Hematopoietic multipotent progenitor cell treated with erythropoietin and hydrocortisone succinate and interleukin-3 and kit ligand, for 15 days (in vitro differentiated cells): ENCODE measurements at places on chromosomes 4 and X.
A peak's percentile ranks its signal among the peaks of the same experiment; 100 is the strongest.

GRCh38 chr4:10025230-10025806 lies 4.0 kb upstream of the SLC2A9 start:
- DNase-seq = no peak

GRCh38 chr4:150379454-150379853 lies 202.5 kb upstream of the MAB21L2 start:
- DNase-seq = no peak

GRCh38 chrX:148956352-148956751 lies 455.9 kb downstream of the AFF2 start:
- no peak for DNase-seq

DNA sequence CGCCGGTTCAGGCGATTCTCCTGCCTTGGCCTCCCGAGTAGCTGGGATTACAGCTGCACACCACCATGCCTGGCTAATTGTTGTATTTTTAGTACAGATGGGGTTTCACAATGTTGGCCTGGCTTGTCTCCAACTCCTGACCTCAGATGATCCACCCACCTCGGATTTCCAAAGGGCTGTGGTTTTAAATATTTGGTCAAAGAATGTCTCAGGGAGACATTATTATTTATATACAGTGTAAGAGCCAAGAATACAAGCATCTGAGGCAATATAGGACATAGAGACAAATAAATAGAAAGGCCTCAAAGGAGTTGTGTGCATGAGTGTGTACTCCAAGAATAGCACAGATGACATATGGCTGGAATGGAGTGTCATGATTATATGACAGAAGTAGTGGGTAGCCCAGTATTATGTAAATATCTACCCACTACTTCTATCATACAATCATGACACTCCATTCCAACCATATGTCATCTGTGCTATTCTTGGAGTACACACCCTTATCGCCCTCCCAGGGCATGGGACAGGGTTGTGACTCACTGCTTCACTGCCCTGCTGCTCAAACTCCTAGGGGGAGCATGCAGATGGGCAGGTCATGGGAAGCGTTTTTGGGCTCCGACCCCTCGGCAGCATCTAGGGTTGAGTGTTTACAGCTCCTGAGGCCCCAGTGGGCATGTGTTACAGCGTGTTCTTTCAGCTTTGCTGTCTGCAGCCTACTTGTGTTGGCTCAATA lies 1649.8 kb upstream of the PCDH10 start:
- DNase-seq = no peak

DNA sequence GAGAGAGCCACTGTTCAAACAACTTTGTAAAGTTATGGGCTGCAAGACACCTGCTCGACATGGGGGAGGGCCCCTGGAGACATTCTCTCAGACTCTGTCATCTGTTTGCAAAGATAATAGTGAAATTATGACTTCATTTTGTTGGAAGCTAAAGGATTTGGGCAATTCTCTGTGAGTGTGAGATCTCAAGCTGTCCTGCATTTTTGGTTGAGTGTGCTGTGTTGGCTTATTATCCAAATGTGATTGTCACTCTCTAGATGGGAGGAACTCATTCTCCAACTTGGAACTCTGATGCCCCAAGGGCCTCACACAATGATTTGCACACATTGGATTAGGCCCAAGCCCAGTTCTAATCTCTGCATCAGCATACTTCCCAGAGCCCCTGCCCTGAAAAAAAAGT lies 63.7 kb downstream of the STK32B start:
- DNase-seq = no peak

DNA sequence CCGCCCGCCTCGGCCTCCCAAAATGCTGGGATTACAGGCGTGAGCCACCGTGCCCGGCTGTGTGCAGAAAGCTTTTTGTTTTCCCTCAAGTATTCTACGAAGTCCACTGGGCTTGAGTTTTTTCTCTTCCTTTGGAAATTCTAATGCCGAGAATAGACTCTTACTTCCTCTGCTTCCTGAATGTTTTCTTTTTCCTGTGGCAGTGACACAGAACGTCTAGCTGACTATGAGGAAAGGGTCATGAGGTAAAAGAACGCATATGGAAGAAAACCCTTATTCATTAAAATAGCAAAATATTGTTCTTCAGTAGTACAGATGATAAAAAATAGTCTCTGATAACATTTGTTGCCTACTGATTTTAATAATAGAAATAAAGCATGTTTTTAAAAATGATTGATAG lies 4.9 kb upstream of the SLC25A4 start:
- DNase-seq = no peak

DNA sequence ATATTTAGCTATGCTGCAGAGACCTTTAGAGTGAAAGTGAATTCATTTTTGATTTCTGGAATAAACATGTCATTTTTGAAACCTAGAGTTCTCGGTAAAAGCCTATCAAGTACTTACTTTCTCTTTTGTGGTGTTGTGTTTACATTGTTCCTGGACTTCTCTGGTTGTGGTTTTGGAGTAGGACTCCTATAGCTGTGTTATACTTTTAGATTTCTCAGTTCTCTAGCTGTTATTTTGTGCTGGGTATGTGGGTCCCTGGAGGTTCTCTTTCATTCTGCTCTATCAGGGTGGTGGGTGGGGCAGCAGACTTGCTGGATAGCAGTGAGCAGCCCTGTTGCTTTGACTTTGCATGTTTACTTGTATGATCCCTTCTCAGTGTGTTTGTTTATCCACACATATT lies 25.6 kb upstream of the MSMO1 start:
- DNase-seq = peak; percentile 54

GRCh38 chrX:70509078-70509477 lies 64.4 kb downstream of the DLG3 start:
- DNase-seq = no peak

DNA sequence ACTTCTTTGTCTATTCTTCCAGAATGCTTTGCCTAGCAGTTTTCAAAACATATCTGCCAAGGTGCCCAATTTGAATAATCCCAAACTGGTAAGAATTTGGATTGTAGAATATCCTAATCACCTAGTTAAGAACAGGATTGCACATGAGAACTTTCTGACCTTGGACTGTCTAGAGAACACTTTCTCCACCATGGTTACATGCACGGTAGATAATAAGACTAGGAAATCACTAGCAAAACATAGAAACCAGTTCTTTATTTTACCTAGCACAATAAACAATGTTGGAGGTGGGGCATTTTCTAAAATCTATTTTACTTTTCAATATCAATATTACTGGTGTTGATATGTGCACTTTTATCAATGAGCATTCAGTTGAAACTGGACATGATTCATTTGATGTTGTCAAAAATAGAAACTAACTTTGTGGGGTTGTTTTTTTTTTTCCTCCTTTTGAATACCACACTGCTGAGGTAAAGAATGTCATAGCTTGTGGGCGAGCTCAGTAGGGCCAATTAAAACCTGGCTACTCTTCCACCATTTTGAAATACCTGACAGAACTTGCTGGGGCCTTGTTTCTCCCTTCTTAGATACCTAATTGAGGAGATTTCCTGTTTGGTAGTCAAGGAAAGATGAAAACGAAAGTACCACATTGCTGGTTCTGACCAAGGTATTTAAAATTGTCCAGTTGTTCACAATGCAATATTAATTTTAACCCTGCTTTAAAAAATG lies 10.4 kb downstream of the MID1IP1 start:
- no peak for DNase-seq

GRCh38 chr4:56252561-56253152 lies 134.6 kb downstream of the AASDH start:
- no peak for DNase-seq

- no peak for DNase-seq
Measured at GRCh38 chrX:132712350-132712749, 223.5 kb upstream of the MBNL3 start.

- DNase-seq = no peak
Measured at GRCh38 chr4:23718435-23718834, 171.4 kb downstream of the PPARGC1A start.

GRCh38 chr4:38795087-38795486 lies 9.5 kb downstream of the TLR1 start:
- DNase-seq = no peak

GRCh38 chr4:67130411-67130810 lies 414.9 kb downstream of the CENPC start:
- DNase-seq = no peak

GRCh38 chr4:39394706-39395105 lies 12.0 kb upstream of the KLB start:
- DNase-seq = no peak

DNA sequence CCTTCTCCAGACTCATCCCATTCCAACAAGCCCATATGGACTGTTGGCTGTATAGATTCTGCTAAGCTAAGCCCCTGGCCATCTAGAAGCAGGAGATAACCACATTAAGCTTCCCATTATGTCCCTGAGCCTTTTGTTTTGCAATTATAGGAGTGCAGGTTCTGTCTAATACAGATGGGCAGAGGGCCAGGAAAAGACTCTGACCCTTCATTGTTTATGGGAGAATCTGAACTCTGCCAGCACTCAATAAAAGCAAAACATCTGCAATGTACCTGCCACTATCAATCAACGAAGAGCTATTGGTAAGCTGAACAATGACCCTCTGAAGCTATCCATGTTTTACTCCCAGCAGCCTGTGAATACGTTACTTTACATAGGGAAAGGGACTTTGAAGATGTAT lies 207.3 kb upstream of the CLNK start:
- no peak for DNase-seq

GRCh38 chrX:48896611-48897011 lies 957 bp downstream of the TIMM17B start:
- no peak for DNase-seq

GRCh38 chr4:99126376-99126775 lies 17.7 kb downstream of the ADH4 start:
- no peak for DNase-seq
